Fibroblast of skin of scalp (primary cell): ENCODE measurements at places on chromosomes 13 and 19.

GRCh38 chr19:56350416-56351045 lies 35.9 kb upstream of the ZSCAN5A start:
- DNase-seq, result peak; percentile 55

GRCh38 chr19:20664901-20665781 lies 3.8 kb upstream of the ZNF626 start:
- DNase-seq, result peak; percentile 2

DNA sequence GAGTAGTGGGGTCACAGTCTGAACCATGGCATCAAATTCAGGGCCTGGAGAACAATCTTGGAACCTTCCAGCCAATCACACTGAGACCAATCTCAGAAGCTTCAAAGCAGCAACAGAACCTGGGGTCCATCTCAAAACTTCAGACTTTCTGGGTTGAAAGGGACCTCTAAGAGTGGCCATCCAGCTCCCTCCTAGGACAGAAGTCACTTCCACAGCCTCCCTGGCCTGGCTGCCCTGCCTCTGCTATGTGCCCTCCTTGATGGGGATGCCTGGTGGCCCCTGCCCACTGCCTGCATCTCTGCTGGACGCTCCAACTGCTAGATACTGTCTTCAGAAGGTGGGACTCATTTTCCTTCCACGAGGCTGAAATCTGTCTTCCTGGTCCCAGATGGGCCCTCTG lies 1.8 kb downstream of the TLE2 start:
- no peak for DNase-seq

- no peak for DNase-seq
These were observed 1608.8 kb downstream of the OLFM4 start for GRCh38 chr13:54637366-54637765.

- no peak for DNase-seq
These were observed 1582.0 kb upstream of the PCDH20 start for GRCh38 chr13:62997696-62998095.

- DNase-seq, result peak; percentile 55
These were observed 562.5 kb downstream of the EFNB2 start for GRCh38 chr13:105972811-105973590.

DNA sequence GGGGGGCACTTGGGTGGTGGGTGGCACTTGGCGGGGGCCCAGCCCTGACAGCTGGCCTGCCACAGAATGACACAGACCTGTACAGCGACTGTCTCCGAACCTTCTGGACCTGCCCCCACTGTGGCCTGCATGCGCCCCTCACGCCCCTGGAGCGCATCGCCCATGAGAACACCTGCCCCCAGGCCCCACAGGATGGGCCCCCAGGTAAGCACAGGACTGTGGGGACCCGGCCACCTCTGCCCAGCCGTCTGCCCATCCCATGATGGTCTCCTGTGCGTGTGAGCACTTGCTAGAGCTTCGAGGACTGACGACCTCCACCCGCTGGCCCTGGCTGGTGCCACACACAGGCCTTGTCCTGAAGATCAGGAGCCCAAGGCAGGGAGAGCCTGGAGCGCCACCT lies 32.0 kb downstream of the DHX34 start:
- no peak for DNase-seq

DNA sequence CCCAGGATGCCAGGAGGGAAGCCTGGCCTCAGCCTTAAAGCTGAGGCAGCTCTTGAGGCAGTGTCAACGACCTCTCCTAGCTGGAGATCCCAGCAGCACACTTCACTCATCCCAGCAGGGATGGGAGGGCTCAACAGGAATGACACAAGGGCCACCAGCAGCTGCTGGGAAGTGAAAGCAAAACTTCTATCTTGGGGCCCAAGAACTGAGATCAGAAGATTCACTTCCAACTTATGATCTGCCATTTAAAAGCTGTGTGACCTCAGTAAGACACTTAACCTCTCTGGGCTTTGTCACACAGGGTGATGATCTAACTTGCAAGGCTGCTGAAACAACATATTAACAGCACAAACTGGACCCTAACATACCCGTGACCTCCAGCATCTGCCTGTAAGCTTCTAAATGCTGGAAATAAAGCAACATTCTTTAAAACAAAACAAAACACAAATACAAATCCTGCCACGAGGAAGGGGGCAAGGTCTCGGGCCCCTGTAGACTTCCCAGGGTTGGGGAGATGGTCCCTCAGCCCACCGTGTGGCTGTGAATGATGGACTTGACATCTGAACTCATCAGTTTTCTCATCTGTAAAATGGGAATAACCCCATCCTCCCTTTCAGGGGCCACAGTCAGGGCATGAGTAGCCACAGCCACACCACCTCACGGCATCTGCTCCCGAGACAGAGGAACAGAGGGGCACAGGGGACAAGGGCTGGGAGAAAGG lies 22.7 kb downstream of the ELL start:
- no peak for DNase-seq

- peak; percentile 78 for DNase-seq
These were observed 506 bp upstream of the AP1M1 start for GRCh38 chr19:16197188-16197621.

- DNase-seq, result no peak
These were observed 35.1 kb upstream of the LDLR start for GRCh38 chr19:11054200-11054599.

DNA sequence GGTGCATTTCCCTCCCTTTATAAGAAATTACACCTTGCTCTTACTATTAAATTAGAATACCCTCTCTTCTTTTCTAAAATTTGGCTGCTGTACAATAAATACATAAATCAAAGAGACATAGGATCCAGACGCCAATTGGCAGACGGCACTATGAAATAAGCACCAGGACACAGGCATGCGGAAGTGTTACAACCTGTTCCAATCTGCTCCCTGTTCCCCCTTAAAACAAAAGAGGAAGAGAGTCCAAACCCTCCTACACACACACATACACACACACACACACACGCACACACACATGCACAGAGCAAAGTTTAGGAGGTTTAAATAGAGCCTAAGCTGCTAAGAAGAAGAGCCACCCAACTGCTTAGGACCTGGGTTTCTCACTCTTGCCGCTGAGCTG lies 75.6 kb upstream of the ZNF507 start:
- no peak for DNase-seq

DNA sequence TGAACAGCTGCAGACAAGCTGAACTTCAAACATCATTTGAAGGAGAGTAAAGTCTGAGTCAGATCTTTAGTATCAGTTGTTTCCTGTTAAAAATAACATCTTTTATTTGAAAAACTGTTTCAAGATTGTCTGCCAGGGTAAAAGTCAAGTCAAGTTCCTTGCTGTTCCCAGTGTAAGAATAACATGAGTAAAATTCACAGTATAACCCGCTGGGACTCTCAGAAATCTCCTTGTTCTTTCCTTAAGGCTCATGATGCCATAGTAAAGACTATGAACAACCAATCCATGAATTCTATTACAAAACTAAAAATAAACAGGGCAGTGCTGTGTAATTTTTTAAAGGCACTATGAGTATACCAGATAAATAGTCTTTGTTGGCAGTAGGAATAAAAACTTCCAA lies 112.9 kb downstream of the IRS2 start:
- peak; percentile 6 for DNase-seq

GRCh38 chr19:47820410-47820809 lies 1.3 kb upstream of the CRX start:
- no peak for DNase-seq

- DNase-seq, result no peak
These were observed 5.8 kb downstream of the ZNF780A start for GRCh38 chr19:40084948-40085347.

DNA sequence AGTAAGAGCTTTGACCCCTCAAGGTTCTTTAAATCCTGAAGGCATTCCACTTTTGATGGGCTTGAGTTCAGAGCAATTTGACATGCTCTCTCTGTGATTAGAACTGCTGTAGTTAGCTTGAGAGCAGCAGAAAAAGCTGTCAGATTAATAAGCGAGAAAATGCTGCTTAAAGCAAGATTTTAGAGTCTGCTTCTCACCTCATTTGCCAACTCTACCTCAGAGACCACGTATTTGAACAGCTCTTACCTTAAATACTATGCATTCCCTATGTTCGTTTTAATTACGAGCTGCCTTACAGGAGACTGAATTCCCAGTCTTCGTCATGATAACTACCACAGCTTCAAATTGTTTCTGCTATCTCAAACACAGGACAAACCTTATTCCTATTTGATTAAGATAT lies 253.4 kb downstream of the SLITRK6 start:
- no peak for DNase-seq

DNA sequence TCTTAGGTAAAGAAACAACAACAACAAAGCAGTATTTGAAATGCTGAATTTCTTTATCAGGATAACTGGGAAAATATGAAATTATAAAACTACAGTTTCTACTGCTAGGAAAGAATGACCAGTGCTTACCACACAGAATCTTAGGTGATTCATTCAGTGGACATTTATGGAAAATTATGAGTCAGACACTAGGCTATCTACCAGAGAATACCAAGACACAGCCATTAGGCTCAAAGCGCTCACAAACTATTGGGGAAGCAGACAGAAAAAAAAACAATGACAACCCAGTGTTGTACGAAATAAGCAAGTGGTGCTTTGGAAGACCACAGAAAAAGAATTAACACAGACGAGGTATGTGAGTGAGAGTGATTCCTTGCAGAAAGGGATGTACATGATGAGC lies 1019.5 kb downstream of the PCDH9 start:
- DNase-seq, result peak; percentile 96

DNA sequence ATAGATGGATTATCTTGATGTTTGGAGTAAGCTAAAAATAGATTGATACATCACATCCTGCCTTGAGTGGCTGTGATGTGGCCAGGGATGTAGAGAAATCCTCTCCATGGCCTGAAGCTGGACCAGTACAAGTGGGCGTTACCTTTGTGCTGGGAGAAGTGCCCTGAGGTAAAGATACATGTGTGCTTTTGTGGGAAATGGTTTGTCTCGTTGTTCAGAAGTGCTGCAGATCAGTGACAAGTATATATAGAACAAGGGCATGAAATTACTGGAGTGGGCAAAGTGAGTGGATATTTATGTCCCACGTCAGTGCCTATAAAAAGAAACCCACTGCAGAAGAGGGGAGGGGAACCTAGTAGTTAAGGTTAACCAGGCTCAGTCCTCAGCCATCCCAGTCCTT lies 12.2 kb upstream of the ZNF304 start:
- no peak for DNase-seq

- peak; percentile 77 for DNase-seq
These were observed 278.5 kb upstream of the HTR2A start for GRCh38 chr13:47175172-47175866.
